ENCODE measurements at places on chromosomes 7 and 10.
A peak's percentile ranks its signal among the peaks of the same experiment; 100 is the strongest.

DNA sequence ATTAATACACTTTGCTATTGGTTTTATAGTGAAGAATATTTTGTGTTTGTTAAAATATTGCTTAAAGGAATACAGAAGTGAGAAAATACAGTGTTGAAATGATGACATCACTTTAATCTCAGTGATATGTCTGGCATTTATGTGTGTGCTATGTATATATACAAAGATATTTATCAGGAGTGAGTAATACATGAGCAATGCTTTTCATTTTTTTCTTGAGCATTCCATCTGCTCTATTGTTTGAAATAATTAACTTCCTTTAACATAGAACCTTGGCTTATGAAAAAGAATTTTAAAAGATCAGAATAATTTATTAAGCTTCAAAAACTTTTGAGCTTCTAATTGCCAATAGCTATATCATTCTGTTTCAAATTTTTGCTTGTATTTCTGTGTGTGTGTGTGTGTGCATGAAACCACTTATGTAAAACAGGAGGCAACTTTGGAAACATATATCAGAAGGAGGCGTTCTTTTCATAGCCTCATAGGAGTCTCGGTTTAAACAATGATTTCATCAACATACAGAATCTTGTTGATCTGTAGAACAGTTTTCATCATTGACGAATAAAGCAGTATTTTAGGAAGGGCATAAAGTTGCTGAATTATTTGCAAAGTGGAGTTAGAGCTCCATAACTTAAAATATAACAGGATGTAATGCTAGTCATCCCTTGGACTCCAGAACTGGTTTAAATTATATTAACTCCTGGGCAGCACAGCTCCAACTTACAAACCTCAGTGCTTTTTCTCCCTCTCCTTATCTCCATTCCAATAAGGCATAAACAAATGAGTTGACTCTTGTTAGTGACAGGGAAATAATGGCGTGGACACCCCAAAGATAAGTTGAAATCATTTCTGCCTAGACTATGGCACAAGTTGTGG is 228.4 kb upstream of the DGKB start:
- peak; percentile 31 for DNase-seq

- no peak for DNase-seq
Measured at GRCh38 chr10:1632141-1632540, 105.2 kb downstream of the ADARB2 start.

GRCh38 chr7:23207021-23207420 is 25.2 kb downstream of the NUP42 start:
- DNase-seq: no peak

GRCh38 chr10:62769574-62770242 is 34.8 kb upstream of the ADO start:
- DNase-seq: no peak

GRCh38 chr7:92794831-92795230 is 41.5 kb downstream of the CDK6 start:
- no peak for DNase-seq

DNA sequence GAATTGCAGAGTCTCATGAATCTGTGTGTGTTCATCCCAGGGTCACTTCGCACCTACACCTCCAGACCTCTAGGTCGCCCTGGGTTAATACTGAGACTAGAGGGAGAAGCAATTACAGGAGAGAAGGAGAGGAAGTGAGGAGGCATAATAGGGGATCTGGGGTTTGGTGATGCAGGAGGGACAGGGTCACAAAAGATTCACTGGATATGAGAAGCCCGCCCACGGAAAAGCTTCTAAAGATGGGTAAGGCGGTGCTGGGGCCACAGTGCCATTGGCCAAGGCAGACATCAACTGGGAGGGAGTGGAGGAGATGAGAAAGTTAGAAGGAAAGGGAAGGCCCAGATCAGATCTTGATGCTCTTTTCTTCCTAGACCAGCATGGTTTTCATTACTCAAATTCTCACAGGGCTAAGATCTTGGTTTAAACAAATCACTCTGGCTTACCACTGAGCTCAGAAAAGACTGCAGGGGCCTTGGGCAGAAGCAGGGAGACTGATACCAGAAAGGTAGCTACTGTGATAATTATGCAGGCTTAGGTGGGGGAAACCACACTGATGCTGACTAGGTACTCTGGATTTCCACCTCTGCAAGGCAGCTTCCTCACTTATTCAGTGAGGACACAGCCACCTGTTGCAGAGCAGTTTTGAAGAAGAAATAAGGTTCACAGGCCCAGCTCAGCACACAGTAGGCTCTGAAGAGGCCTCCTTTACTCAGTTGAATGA is 17.4 kb upstream of the ZNF273 start:
- DNase-seq: no peak

DNA sequence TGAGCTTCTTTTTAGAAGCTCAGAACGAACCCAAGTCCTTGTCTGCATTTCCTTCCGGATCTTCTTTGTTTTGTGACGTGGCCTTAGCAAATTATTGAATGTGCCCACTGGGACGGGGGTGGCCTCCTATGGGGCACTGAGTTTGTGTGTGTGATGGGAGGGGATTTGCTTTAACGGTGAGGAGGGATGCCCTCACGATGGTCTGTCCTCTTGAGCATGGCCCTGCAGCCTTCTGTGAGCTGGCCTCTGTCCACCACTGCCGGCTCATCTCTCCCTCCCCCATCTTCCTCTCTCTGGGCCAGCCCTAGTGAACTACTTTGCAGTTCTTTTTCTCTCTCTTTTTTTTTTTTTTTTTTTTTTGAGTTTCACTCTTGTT is 62.9 kb upstream of the MKRN1 start:
- DNase-seq: no peak

- peak; percentile 6 for DNase-seq
Measured at GRCh38 chr7:159027056-159027788, 117.4 kb downstream of the VIPR2 start.

- no peak for DNase-seq
Measured at GRCh38 chr7:98339043-98339442, 57.6 kb downstream of the BRI3 start.

DNA sequence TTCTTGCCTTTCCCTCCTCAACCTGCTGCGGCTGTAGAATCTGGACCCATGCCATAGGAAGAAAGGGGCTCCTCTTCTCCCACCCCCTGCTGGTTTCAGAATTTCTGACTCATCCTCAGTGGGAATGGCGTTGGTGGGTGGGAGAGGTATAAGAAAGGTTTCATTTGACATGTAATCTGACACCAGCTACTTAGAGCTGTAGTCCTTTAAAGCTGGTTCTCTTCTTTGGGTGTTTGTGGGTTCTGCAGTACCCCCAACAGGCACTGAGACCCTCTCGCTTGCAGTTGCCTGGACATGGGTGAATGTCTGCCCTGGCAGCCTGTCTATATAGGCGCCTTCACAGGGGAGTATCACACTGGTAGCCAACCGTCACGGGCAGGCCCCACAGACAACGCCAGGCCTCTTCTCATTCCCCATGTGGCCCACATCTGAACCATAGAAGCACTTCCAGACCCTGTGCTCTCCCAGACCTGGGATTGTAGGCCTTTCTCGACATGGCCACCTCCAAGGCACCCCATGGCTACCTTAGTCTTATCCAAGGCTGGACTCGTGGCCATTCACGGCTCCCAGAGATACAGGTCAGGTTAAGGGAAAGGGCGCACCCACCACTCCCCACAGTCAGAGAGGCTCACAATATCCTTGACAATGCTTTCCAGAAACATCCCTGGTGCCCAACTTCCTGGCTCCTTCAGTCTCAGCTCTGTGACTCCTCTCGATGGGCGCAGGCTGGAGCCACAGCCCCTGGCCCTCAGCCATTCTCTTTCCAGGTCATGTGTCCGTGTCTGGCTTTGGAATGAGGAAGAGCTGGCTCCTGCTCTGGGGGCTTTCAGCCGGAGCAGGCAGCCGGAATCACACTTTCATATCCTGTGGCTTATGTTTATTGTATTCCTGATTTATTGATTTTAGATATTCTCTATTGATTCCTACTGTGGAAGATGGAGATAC is 17.5 kb downstream of the ZNF862 start:
- DNase-seq: peak; percentile 25

Measured in RWPE1 (cell line).